ENCODE measurements at places on chromosomes 1 and 21. TPM values are rescaled to one million over a fixed set of nuclear protein-coding genes. Genes with fewer than 3 reads are reported as not detected.

DPT gene
- 1.9 TPM for total RNA-seq

OLFML2B gene
- not detected for total RNA-seq

RHBDL2 gene
- total RNA-seq, result 0.52 TPM

SERPINC1 gene
- not detected for total RNA-seq

HP1BP3 gene
- total RNA-seq, result 247 TPM

OR6K3 gene
- total RNA-seq, result not detected

IGSF21 gene
- not detected for total RNA-seq

PRAMEF2 gene
- total RNA-seq, result not detected

SLC45A1 gene
- 0.30 TPM for total RNA-seq

NPPA gene
- total RNA-seq, result not detected

LYPD8 gene
- total RNA-seq, result not detected

FAM72A gene
- total RNA-seq, result 21.8 TPM

LPAR3 gene
- total RNA-seq, result 1.1 TPM

SELENBP1 gene
- 11.6 TPM for total RNA-seq

KLF17 gene
- not detected for total RNA-seq

GPR25 gene
- 0.25 TPM for total RNA-seq

GLIS1 gene
- 1.4 TPM for total RNA-seq

PODN gene
- not detected for total RNA-seq

CDA gene
- total RNA-seq, result not detected

ATG4C gene
- total RNA-seq, result 6.3 TPM

MRPL20 gene
- total RNA-seq, result 137 TPM

FHAD1 gene
- total RNA-seq, result not detected

PTPRC gene
- total RNA-seq, result not detected

SHCBP1L gene
- total RNA-seq, result not detected

RXFP4 gene
- not detected for total RNA-seq

SELE gene
- not detected for total RNA-seq

SPATA17 gene
- 4.5 TPM for total RNA-seq

STYXL2 gene
- not detected for total RNA-seq

C1orf94 gene
- total RNA-seq, result not detected

Data from MCF 10A (cell line).